Psoas muscle (tissue), 8 donors: ENCODE measurements at places on chromosomes 4 and X. TPM values are rescaled to one million over a fixed set of nuclear protein-coding genes. Genes with fewer than 3 reads are reported as not detected.

DNA sequence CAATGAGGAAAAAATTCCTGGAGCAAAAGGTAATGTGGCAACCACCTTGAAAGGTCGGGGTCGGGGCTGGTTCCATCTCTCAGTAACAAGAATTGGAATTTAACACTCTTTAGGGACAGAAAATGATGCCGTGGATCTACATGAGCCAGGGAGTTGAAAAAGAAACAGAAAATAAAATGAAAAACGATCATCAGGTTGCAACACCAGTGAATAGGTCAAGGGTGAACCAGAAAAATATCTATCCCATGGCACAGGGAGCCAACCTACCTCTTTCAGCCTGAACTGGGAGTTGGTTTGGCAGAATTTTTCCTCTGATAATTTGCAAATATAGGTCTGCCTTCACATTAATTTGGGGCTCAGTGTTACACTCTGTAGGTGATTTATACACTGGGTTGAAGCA lies 93.7 kb downstream of the C4orf33 start:
- no peak for DNase-seq

DNA sequence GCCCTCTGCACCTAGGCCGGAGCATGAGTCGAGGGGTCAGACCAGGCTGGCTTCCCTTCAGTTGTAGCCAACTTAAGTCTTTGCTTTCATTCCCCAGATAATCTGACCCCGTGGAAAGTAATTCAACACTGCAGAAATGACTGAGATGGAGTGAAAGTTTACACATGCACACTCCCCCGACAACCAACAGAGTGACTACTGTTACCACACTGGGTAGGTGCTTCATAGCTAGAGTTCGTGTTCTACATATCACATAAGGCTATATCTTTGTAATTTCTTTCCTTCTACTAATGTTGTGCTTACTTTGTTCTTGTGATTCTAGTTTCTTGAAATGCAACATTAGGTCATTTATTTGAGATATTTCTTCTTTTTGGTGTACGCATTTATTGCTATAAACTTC lies 7.2 kb upstream of the CTAG2 start:
- DNase-seq, result no peak

DNA sequence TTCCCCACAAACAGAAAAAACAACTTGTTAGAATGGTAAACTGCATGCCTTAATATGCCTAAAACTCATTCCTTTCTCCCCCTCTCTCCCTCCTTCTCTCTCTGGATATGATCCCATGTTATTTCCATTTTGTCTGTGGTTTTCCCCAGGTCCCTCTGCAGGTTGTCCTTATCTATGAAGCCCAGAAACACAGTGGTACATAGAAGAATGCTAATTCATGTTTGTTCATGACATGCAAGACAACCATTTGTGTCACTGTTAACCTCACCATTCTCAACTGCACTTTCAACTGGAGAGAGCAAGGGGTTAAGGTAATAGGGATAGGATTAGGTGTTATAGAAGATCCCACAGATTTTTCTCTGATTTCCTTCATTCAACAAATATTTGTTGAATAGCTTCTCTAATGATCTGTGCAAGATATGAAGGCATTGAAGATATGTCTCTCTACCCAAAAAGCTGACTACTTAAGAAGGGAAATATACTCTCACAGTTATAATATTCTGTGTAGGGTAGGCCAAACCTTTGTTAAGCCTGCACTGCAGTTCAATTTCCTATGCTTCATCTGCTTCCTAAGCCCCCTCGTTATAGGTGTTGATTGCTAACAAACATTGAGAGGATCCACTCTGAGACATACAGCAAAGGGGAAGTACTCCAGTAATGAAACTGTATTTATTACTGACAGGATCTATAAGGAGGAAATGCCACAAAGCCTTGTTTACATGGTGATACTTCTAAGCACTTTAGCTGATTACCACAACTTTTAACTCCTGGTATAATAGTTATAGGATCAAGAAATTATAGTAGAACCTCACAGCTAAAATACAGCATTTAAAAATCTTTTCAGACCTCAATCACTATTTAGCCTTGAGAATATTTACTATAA lies 96.1 kb downstream of the FRYL start:
- no peak for DNase-seq

- DNase-seq, result no peak
Observed at GRCh38 chrX:39261446-39262147, 460.3 kb downstream of the MID1IP1 start.

FGB gene
- total RNA-seq, result not detected
